EL (cell line): ENCODE measurements at places on chromosomes 5 and 9.

DNA sequence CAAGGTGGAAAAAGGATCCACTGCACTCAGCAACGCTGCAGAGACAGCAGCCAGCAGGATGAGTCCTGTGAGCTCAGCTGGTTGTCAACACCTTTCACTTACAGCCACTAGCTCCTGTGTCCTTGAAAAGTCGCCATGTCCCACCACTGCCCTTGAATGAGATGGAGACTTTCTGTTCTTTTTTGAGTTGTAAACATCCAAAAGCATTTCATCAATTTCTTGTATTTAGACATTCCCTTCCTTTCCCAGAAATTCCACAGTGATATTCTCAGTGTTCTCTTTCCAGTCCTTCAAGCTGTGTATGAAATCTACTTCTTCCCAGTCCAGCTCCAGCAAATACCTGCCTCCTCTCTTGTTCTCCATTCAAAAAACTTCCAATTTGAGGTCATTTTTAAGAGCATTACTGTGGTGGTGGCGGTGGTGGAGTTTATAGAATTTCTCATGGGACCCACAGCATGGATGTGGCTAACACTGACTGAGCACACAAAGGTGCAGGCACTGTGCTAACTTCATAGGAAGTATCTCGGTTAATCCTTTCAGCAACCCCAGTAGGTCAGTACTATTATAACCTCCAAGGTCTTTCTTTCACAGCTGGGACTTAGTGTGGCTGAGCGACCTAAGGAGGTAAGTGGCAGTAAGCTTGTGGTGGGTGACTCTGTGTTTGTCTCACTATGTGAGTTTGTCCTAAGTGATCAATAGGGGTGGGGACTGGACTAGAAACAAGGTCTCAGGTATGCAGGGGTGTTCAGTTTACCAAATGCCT, 15.0 kb upstream of the GPX3 start:
- no peak for DNase-seq

DNA sequence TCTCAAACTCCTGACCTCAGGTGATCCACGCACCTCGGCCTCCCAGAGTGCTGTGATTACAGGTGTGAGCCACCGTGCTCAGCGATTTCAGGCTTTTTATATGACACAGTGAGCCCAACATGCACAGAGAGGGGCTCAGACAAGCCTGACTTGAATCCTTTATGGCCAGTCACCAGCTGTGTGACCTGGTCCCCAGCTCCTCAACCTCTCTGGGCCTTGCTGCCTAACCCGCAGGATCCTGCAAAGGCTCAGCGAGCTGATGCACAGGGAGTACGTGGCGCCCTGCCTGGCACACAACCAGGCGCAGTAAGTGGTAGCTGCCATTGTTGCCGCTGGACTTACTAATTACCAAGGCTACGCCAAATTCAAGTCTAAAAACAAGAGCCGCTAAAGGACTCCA, 16.6 kb upstream of the NCS1 start:
- no peak for DNase-seq

DNA sequence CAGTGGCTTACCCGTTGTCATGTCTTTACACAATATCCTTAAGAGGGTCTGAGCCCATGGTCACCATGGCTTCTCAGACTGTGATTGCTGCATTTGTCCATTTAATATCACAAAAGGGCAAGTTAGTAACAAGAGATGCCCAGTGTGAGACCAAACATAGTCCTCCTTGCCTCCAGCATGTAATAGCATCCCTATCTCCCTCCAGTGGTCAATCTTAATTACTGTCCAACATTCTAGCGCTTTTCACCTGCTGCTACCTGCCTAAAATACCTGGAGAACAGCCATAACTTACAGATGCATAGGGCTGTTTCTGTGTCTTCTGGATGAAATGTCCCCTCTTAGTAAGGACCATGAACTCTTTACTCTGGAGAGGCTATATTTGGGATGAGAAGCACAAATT, 267.2 kb upstream of the DAB2 start:
- no peak for DNase-seq

GRCh38 chr5:62720031-62720441, 141.4 kb downstream of the LRRC70 start:
- DNase-seq: peak; percentile 5

DNA sequence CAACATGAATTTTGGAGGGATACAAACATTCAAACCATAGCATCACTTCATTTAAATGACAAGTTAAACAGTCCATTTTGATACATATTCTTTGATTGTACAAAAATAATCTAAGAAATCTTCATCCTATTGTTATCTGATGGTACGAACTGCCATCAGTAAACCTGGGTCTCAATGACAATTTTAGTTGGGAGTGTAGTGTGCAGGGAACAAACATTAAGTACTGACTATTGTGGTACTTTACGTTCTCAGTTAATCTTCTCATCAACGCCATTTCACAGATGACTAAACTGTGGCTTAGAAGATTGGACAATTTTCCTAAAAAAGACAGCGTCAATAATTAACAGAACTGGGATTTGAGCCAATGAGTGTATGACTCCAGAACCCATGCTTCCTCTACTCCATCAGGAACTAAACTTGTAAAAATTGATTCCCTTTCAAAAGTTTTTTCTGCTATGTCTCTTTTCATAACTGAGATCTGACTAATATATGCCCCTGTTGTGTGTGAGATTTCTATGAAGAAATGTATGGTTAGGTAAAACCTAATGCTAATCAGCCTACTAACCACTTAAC, 21.1 kb downstream of the TNPO1 start:
- DNase-seq: no peak

GRCh38 chr9:91305596-91306295, 56.0 kb downstream of the AUH start:
- DNase-seq: no peak

- no peak for DNase-seq
Observed at GRCh38 chr5:146785065-146785464, 93.5 kb downstream of the PPP2R2B start.

GRCh38 chr5:2129568-2130272, 247.0 kb upstream of the IRX4 start:
- DNase-seq: no peak

DNA sequence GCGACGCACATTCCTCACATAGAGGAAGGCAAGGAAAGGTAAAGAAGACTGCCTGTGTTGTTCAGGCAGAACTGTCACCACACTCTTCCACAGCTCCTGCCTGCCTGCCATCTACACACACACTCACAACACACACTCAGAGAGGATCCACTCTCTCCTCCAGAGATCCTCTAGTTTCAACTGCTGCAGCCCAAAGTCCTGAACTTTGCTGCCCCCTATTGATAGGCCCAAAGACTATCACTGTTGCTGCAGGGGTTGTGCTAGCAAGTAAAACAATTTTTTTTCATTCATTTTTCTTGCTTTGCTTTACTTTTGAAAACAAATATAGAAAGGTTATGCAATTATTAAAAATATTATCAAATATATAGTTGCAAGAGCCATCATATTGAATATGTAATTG, 5.9 kb upstream of the CFAP90 start:
- peak; percentile 38 for DNase-seq

DNA sequence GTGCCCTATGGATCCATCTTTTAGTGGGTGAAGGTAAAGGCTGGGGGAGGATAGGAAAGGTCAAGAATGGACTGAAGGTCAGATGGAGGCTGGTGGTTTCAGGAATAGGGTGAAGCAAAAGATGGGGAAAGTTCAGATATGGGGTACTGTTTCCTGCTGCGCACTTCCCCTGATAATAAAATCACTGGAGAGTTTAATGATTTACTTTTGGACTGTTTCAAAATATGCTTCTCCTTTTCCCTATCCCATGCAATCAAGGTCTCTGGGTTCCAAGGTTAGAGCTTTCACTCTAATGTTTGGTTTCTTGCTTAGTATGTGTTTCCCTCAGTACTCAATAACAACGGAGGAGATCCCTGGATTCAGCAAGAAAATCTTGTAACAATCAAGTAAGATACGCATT, 10.8 kb upstream of the PPP3R2 start:
- DNase-seq: no peak

GRCh38 chr9:19512103-19512832, 103.5 kb downstream of the ACER2 start:
- DNase-seq: no peak

GRCh38 chr9:113873446-113873845, 2.7 kb upstream of the ZNF618 start:
- DNase-seq: no peak

DNA sequence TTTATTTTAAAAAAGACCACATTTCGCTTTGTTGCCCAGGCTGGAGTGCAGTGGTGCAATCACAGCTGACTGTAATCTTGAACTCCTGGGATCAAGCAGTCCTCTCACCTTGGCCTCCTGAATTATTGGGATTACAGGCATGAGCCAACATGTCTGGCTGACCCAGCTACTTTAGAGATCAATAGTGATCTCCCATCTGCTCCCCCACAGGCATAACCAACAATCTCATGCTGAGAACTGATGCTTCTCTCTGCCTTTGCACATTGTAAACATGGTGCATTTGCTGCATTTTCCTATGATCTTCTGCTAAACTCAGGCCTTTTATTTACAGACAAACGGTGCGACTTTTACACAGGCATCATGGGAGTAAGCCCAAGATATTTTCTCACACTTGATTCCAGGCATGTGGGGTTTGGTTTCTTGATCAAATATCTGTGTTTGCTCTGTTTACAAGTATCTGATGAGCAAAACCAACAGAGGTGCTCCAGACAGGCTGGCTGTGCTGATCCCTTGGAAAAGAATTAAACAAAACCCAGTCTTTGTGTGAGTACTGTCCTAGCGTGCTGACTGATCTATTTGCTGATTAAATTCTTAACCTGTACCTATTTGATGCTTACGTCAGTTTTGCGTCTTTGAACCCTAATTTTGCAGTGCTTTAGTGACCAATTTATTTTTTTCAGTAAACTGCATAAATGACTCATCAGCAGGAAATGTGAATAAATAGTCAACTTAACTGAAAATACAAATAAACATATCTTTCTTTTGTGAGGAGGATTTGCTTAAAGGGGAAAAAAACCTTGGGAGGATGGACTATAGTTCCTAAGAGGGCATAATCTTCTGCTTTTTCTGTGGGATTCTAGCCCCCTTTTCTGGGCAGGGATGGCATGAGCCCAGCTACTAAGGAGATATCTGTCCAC, 191.7 kb upstream of the NR3C1 start:
- peak; percentile 42 for DNase-seq

GRCh38 chr9:112207451-112207850, 32.4 kb upstream of the SUSD1 start:
- DNase-seq: no peak

DNA sequence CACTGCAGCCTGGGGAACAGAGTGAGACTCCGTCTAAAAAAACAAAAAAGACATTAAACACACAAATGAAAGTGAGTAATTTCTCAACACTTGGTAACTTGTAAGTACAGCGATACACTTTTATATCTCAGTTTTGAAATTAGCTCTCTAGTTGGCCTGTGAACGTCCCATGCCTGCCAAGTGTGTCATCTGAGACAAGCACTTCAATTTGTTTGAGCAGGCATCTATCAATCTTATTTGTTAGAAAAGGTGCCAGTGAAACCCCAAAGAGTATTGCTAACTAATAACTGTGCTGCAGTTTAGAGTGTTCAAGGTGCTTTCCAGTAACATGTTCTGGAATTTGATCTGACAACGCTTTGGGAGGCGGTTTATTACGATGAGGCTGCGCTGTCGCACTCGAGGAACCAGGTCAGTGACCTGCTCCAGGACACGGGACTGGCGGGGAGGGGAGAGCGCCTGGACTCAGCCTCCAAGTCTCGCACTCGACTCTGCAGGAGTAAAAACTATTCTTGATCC, 1.1 kb upstream of the SPIN1 start:
- DNase-seq: no peak

- no peak for DNase-seq
Observed at GRCh38 chr9:88312517-88313103, 75.6 kb upstream of the SPIN1 start.

DNA sequence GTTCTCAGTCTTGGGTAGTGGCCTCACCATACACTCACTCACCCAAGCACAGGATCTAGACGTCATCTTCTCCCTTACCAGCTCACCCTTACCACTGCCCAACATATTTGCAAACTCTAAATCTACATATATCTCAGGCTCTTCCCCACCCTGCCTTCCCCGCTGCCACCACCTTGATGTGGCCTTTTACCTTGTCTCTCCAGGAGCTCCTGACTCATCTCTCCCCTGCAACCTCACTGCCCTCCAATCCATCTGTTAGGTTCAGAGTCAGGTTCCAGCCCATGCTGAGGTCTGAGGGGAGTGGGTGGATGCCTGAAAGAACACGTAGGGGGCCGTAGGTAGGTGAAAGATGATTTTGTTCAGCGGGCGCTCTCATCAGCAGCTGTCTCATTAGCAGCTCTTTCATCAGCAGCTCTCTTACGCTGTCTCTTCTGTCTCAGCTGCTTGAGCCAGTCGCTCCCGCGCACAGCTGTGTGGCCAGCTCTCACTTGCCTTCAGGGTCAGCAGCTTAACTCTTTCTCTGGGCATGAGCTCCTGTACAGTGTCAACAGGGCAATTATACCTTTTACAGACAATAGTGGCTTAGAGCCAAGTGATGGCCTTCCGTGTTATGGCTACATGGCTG, 23.1 kb upstream of the CKMT2 start:
- no peak for DNase-seq

- no peak for DNase-seq
Observed at GRCh38 chr9:120104771-120105170, 475.2 kb downstream of the CDK5RAP2 start.

DNA sequence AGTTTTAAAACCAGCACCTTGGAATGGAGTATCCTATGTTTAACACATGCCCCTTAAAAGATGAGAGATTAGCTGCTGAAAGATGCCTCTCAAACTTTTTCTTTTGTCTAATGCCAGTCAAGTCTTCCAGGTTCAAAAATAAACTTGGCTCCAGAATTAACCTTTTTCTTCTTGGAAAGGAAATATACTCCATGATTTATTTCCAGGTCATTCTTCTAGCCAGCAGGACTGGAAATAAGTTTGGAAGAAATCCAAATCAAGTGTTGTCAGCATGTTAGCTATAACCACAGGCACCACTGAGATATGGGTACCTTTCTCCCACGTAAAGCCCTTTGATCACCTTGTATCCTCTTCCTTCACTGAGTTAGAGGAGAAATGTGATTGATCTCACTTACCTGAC, 56.1 kb downstream of the NLN start:
- DNase-seq: no peak

GRCh38 chr9:126327006-126327713, 531 bp downstream of the MVB12B start:
- peak; percentile 4 for DNase-seq
